ENCODE measurements at places on chromosomes 7 and 10. TPM values are rescaled to one million over a fixed set of nuclear protein-coding genes. Genes with fewer than 3 reads are reported as not detected.

The MNX1 gene
- 2.2 TPM for total RNA-seq

- no peak overlapping the region for H3K4me3 ChIP-seq
- H3K4me1 ChIP-seq = no peaks in the 10 kb centered on the region
- H3K36me3 ChIP-seq = no peaks in the 10 kb centered on the region
- DNase-seq = no peak
- no peak overlapping the region for H3K27ac ChIP-seq
- no peaks in the 10 kb centered on the region for H3K27me3 ChIP-seq
Measured at GRCh38 chr7:111364413-111364812, 197.9 kb downstream of the IMMP2L start.

- no peaks in the 10 kb centered on the region for H3K4me1 ChIP-seq
- no peaks in the 10 kb centered on the region for H3K27me3 ChIP-seq
- no peak for DNase-seq
- H3K36me3 ChIP-seq = no peaks in the 10 kb centered on the region
Measured at GRCh38 chr10:51445588-51445987, 253.8 kb downstream of the CSTF2T start.

DNA sequence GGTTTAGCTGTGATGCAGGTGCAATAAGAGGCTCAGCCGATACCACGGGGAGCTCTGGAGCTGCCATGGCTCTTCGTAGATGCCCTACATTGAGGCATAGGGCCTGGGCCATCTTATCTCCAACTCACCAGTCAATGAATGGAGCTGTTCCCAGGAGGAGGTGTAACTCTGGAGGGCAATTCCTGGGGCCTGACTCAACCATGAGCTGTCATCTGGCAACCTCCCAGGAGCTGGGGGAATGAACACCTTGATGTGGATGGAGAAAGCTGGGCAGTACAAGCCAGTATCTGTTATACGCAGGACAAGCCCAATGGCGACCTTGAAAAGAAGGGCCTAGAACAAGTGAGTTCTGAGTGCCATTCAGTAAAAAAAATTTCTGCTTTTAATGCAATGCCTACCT lies 224.0 kb upstream of the PLXDC2 start:
- DNase-seq = no peak
- H3K4me3 ChIP-seq = no peak overlapping the region
- H3K27me3 ChIP-seq = no peaks in the 10 kb centered on the region
- no peaks in the 10 kb centered on the region for H3K36me3 ChIP-seq
- no peak overlapping the region for H3K27ac ChIP-seq

DNA sequence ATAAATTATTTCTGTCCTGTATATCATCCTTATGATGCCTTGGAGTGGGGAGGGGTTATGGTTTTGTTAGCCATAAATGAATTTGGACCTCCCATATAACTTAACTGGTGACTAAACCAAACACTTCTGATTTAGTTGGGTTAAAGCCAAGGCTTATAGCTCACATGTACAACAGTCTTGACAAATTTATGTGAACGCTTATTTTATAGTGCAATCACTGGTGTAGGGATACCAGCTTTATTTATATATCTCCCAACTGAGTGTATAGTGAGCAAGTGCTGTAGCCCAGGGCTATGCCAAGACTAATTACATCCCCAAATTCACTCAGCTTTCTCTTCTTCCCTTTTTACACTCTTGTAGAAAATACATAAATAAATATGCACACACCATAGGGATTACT lies 956.2 kb downstream of the SORCS3 start:
- no peak overlapping the region for H3K4me3 ChIP-seq
- no peaks in the 10 kb centered on the region for H3K27me3 ChIP-seq
- DNase-seq = no peak
- H3K36me3 ChIP-seq = no peaks in the 10 kb centered on the region

- H3K4me1 ChIP-seq = no peaks in the 10 kb centered on the region
- no peak for DNase-seq
- no peaks in the 10 kb centered on the region for H3K36me3 ChIP-seq
- H3K4me3 ChIP-seq = no peak overlapping the region
- H3K27ac ChIP-seq = no peak overlapping the region
Measured at GRCh38 chr7:24463474-24463873, 109.8 kb upstream of the PALS2 start.

The LAMB1 gene
- 64.1 TPM for total RNA-seq

- no peaks in the 10 kb centered on the region for H3K27me3 ChIP-seq
- H3K4me3 ChIP-seq = no peak overlapping the region
- H3K36me3 ChIP-seq = no peaks in the 10 kb centered on the region
- H3K4me1 ChIP-seq = no peaks in the 10 kb centered on the region
Measured at GRCh38 chr7:13979671-13980435, 9.6 kb downstream of the ETV1 start.

DNA sequence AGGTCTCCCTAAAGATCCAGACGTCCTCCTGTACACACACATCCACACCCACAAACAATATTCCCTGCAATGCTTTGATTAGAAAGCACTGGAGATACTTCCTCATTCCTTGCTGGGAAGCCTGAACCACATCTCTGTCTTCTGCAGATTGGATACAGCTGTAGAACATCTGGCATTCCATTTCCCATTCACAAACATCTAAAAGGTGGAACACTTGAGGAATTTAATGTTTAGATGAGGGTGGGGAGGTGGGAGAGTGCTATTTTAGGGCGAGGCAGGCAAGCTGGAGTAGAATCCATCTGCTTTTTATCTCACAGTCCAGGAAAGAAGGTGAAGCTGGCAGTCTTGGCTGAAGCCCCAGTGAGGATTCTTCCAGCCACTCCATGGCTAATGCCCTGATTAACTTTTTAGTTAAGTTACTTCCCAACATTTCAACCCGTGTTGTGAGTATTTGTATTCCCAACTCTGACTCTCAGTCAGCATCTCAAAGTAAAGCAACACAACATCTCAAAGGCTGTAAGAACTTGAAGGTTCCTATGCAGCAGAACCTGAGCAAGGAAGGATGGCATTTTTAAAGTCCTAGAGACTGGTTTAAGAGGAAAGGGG lies 46.1 kb downstream of the CYTH3 start:
- H3K27me3 ChIP-seq = no peaks in the 10 kb centered on the region
- H3K4me3 ChIP-seq = no peak overlapping the region
- DNase-seq = no peak
- no peaks in the 10 kb centered on the region for H3K4me1 ChIP-seq
- no peaks in the 10 kb centered on the region for H3K36me3 ChIP-seq

DNA sequence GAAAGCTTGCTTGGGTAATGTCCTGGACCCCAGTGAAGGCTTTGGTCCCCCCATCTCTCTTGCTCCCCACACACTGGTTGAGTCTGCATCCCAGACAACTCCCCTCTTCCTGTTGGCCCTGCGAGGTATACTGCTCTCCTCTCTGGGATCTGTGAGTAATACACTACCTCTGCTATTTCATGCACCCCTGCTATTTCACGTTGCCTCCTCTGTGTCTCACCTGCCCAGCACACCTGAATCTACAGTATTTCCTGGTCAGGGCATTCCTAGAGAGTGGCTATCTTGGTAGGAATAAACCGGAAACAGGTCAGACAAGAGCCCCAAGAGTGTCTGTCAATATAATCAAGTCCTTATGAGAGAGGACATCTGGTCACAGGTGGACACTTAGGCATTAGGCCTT lies 114.3 kb upstream of the ODAD2 start:
- no peaks in the 10 kb centered on the region for H3K36me3 ChIP-seq
- no peaks in the 10 kb centered on the region for H3K27me3 ChIP-seq
- H3K4me3 ChIP-seq = no peak overlapping the region
- no peak for DNase-seq
- H3K4me1 ChIP-seq = no peaks in the 10 kb centered on the region
- H3K27ac ChIP-seq = no peak overlapping the region

GRCh38 chr7:105367458-105367857 lies 21.3 kb downstream of the SRPK2 start:
- no peaks in the 10 kb centered on the region for H3K36me3 ChIP-seq
- H3K27ac ChIP-seq = no peak overlapping the region
- no peak overlapping the region for H3K4me3 ChIP-seq
- no peaks in the 10 kb centered on the region for H3K27me3 ChIP-seq

The PAPSS2 gene
- 9.0 TPM for total RNA-seq

GRCh38 chr10:102408728-102409603 lies 9.6 kb downstream of the PSD start:
- DNase-seq = no peak
- H3K27ac ChIP-seq = no peak overlapping the region
- H3K36me3 ChIP-seq = no peaks in the 10 kb centered on the region

DNA sequence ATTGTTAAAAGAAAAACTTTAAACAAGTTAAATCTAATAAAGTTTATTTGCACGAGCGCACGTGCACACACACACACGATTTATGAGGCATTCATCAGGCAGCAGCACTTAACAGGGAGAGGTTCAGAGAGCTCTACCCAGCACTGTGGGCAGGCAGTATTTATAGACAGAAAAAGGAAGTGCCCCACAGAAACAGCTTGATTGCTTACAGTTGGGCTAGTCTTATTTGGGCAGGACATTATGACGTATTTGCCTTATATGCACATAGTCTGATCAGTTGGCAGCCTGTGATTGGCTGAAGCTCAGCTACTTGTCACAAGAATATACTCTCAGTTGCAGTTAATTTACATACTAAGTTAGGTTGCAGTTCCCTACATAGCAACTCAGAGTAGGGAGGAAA lies 1.2 kb upstream of the SDHAF3 start:
- no peak overlapping the region for H3K4me3 ChIP-seq
- no peaks in the 10 kb centered on the region for H3K27me3 ChIP-seq
- H3K36me3 ChIP-seq = no peaks in the 10 kb centered on the region
- H3K4me1 ChIP-seq = no peaks in the 10 kb centered on the region

DNA sequence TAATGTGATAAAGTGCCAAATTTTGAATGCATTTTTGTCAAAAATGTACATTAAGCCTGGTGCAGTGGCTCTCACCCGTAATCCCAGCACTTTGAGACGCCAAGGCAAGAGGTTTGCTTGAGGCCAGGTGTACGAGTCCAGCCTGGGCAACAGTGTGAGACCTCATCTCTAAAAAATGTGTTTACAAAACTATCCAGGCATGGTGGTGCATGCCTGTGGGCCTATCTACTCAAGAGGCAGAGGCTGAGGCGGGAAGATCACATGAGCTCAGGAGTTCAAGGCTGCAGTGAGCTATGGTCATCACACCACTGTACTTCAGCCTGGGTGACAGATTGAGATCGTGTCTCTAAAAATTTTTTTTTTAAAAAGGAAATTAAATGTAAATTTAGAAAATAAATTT lies 18.5 kb upstream of the MGMT start:
- H3K36me3 ChIP-seq = no peaks in the 10 kb centered on the region
- no peak overlapping the region for H3K27ac ChIP-seq

The ASAH2 gene
- total RNA-seq = 1.1 TPM

The ARHGAP19 gene
- total RNA-seq = 37.1 TPM

DNA sequence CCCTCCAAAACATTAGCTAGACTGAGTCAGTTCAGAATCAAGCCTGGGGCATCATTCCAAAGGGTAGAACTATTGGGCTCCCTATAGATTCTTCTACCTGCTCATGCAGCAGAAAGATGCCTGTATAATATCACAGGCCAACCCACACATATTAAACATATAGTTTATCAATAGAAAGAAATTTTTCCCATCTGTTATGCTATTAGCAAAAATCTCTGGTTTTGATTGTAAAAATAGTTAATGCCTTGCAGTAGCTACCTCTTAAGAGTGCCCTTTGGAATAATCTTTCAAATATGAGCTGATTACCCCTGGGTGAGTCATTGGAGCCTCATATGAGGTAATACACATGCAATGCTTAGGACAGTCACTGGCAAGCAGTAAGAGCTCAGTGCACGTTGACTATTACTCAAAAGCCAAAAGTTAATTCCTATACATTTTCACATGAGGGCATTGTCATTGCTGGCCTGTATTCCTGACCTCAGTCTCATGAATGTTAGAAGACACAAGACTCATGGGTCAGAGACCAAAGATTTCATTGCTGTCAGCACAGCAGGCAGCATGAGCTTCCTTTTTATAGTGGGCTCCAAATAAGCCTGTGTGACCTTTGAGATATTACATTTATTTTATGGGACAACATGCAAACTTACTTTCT lies 180.0 kb downstream of the FGFR2 start:
- H3K4me1 ChIP-seq = no peaks in the 10 kb centered on the region

DNA sequence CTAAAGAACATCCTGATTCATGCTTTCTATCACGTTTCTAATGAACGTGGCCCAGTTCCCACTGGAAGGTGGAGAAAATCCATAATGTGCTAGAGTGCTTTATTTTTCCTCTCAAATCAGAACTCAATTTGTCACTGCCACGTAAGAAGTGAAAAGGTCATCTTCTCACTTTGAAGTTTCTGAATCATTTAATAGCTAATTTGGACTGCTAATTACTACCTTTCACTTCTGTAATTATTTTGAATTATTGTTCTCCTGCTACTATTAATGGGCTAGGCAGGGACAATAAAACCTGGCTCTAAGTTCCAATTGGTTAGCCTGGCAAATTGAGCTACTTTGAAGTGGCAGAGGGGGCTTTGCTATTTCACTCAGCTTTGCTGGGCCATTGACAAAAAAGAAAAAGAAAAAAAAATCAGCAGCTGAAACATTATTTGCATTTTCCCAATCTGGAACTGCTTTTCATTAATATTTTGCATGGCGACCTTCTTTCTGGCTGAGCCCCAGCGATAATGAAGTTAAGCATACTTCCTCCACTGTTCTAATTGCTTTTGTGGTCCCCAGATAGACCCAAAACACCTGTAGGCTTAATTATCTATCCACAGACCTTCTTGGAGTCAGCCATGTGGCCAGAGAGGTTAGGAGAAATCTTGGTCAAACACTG lies 264.2 kb downstream of the SEC23IP start:
- no peak overlapping the region for H3K4me3 ChIP-seq
- H3K36me3 ChIP-seq = no peaks in the 10 kb centered on the region
- no peak overlapping the region for H3K27ac ChIP-seq
- no peaks in the 10 kb centered on the region for H3K27me3 ChIP-seq
- H3K4me1 ChIP-seq = no peaks in the 10 kb centered on the region

The TEX36 gene
- not detected for total RNA-seq

DNA sequence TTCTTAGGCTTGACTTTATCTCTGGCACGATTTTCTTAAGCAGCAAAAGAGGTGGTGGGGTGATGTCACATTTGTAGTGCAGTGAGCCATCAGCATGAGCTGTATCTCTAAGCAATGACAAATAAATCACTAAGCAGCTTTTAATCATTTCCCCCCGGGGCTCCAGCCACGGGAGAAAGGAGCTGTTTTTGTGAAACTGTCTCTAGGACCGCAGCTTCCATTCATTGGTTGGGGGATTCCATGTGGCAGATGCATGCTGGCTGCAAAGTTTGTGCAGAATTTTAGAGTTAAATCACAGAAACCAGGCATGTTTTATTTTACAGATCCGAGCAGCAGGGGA lies 464 bp downstream of the KIAA1217 start:
- peaks cover 12% of the 10 kb centered on the region for H3K4me1 ChIP-seq
- H3K36me3 ChIP-seq = no peaks in the 10 kb centered on the region
- peak overlapping the region; percentile 90 for H3K27ac ChIP-seq
- H3K4me3 ChIP-seq = peak overlapping the region; percentile 56

The CYP3A7 gene
- total RNA-seq = not detected

All from prostate gland (tissue), 2 donors.